ENCODE measurements at places on chromosomes 16 and 17.

- no peak for DNase-seq
These were observed 192.3 kb upstream of the MAF start for GRCh38 chr16:79792664-79793351.

- peak; percentile 67 for DNase-seq
These were observed 19.0 kb downstream of the HEATR9 start for GRCh38 chr17:35849469-35850348.

DNA sequence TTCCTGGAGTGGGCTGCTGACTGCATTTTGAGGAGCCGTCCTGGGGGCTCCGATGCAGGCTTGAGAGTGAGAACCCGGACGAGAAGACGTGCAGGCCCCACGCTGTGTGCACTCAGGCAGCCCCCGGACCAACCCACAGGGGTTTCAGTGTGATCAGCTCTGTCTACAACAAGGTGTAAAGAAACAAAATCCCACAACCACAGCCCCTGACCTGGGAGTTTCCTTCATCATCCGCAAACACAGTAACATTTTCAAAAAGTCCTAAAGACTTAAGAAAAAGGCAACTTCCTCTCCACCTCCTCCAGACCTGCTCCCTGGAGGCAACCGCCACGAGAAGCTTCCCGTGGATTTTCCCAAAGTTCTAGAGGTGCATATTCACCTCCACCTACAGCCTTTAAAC, 15.4 kb upstream of the MEAK7 start:
- DNase-seq, result no peak

- DNase-seq, result no peak
These were observed 3.0 kb downstream of the EVPLL start for GRCh38 chr17:18380471-18381157.

- no peak for DNase-seq
These were observed 715.1 kb downstream of the CDH11 start for GRCh38 chr16:64406770-64407181.

DNA sequence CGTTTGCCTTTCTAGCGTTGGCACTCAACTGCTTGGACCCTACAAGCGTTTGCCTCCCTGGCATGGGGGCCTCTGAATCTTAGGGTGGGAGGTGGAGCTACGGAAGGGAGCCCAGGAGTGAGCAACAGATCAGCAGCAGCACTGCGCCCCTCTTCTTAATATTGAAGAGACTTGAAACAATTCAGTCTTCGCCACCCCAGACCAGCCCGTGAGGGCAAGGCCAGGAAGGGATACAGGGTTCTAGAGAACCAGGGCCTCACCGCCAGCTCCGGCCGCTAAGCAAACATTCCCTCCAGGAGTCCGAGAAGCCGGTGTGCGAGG, 1.5 kb upstream of the GPRC5C start:
- DNase-seq, result no peak

- no peak for DNase-seq
These were observed 17.3 kb upstream of the DPEP1 start for GRCh38 chr16:89596061-89596689.

DNA sequence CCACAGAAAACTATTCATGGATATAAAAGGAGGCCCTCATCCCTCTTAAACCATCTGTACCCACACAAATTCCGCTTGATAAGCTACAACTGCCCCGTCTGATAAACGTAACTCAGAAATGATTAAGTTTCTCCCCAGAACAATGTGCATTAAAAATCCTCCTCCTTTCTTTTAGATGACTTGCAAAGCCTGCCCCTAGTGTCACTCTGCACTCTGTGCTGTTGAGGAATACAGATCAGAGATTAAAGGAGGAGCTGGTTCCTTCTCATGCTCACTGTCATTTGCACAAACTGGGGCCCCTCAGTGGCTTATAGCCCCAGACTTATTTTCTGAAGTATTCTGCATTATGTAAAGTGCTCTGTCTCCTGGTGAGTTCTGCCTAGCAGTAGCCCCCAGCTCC, 33.3 kb downstream of the CDRT15 start:
- no peak for DNase-seq

DNA sequence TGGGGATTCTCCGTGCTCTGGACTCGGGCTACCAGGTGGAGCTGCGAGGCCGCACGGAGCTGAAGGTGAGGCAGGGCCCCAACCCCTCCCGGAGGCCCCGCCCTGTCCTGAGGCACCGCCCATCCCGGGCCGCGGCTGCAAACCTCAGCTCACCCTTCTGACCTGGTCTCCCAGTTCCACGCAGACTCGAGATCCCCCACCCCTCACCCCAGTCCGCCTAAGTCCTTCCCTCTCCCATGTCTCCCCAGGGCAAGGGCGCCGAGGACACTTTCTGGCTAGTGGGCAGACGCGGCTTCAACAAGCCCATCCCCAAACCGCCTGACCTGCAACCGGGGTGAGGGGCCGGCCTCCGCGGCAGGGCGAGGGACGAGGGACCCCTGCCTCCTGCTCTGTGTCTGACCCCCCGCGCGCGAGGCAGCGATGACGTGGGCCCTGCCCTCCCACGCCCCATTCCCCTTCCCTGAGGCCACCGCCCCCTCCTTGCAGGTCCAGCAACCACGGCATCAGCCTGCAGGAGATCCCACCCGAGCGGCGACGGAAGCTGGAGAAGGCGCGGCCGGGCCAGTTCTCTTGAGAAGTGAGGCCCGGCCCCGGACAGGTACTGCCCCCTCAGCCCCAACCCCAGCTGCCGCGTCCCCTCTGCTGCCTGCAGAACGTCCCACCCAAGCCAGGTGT, 13.7 kb downstream of the GUCY2D start:
- DNase-seq, result peak; percentile 31

- peak; percentile 29 for DNase-seq
These were observed 66.8 kb downstream of the KPNA2 start for GRCh38 chr17:68102318-68102758.

DNA sequence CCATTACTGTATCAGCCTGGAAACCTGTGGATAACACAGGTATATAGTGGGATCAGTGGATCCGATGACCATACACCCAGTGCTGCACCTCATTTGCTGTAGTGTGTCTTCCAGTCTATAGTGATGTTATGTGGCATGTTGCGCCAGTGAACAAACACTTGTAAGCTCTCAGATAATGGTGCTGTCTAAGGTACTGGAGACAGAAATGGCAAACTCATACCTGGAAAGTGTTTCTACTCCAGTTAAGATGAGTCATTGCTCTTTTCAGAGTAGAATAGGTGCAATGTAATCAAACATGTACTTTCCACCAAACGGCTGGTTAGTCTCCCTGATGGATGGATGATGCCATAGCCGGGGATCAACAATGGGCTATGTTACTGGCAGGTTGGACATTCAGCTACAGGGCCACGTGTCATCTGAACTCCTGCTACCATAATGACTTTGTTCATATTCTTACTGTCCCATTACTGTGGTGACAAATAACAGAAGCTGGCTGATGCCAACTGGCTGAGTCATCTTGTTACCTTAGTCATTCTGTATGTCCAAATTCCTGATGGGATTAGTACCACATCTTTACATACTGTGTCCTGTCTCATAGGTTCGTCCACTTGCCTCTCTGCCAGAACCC, 6.3 kb downstream of the CCL11 start:
- DNase-seq, result peak; percentile 1

DNA sequence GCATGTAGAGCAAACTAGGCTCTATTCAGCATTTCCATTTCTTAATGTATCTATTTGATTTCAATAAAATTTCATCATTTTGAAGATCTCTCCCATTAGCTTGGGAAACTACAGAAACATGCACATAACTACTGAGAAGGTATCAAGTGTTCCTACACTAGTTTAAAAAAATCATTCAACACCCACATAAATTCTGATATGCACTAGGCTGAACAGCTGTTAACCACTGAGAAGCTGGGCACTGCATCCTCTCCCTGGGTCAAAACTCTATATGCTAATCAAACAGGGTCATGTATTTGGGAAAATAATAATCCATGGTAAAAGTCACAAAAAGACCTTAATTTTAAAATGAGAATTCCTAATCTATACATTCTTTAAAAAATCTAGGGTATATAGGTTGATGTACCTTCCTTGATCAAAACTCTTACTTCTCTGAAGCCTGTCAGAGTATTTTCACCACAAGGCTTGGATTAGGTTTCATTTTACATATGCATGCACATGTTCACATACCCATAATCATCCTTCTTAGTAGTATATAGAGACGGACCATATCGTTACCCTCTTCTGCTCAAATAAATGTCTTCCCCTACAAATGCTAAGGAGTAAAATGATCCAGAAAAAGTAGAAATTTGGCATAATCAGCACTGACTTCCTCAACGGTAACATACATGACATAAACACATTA, 57.2 kb downstream of the KANSL1 start:
- DNase-seq, result no peak

DNA sequence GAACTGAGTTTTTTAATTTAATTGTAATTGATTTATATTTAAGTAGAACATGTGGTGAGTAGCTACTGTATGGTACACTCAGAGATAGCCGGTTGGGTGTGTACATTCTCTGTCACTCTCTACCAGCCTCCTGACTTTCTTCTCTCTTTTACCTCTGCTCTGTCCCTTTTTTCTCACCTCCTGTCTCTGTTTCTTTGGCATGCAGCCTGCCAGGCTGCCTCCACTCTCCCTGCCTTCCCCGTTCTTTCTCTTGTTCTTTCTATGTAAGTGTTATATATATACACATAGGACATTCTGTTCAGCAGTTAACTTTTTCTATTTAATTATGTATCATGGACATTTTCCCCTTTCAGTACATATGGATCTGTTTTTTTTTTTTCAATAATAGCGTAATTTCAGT, 50.8 kb downstream of the MRTFB start:
- no peak for DNase-seq

DNA sequence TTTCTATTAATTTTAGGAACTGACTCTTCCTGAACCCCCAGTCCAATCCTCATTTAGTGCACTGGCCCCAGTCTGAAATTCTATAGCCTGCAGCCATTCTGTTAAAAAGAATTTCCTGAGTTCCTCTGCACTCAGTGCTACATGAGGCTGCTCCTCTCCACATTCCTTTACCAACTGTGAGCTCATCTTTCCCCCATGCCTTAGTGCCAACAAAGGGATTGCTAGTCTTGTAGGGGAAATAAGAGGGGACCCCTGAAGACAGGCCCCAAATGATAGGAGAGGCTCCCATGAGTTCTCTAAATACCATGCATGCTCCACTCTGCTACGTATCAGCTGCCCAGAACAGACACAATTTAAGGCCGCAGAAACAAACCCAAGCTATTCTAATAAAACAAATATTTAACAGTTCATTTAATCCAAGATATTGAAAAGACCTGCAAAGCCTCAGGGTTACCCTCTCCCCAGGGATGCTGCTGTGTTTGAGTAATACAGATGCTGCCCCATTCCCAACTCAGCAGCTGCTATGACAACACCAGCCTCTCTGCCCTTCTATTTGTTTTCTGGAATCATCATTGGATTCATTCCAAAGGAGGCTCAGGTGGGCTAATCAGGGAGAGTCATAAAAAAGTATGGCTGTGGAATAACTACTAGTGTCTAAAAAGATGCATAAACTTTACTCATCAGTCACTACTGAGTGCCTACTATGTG, 228.5 kb downstream of the TOX3 start:
- no peak for DNase-seq

DNA sequence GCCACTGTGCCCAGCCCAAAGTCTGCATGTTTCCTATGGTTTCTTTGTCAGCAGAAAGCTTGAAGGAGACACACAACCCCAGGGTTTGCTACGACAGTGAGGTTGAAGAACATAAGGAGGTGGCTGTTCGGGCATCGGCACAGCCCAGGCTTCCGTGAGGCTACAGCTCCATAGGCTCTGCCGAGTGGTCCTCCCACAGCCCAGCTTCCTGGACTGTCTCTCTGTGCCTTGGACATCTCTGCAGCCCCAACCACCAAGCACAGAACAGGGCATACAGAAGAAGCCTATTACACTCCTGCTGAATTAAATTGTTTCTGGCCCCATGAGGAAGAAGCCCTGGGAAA, 3.2 kb upstream of the HAP1 start:
- DNase-seq, result peak; percentile 8

- no peak for DNase-seq
These were observed 221.9 kb upstream of the GSE1 start for GRCh38 chr16:85391175-85391707.

DNA sequence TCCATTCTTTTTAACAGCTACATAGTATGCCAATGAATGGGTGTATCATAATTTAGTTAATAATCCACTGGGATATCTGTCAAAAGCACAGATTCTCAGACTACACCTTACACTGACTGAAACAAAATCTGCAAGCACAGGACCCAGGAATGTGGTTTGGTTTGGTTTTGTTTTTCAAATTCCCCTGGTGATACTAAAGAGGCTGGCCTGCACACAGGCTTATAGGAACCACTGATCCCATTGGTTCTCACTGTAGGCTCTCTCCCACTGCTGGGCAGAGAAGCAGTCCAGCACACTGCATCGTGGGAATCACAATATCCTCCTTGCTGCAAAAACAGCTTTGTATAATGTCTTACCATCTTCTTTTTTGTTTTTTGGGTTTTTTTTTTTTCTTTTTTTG, 67.1 kb downstream of the TEX14 start:
- no peak for DNase-seq

- no peak for DNase-seq
These were observed 7.2 kb upstream of the AGRP start for GRCh38 chr16:67490335-67491096.

DNA sequence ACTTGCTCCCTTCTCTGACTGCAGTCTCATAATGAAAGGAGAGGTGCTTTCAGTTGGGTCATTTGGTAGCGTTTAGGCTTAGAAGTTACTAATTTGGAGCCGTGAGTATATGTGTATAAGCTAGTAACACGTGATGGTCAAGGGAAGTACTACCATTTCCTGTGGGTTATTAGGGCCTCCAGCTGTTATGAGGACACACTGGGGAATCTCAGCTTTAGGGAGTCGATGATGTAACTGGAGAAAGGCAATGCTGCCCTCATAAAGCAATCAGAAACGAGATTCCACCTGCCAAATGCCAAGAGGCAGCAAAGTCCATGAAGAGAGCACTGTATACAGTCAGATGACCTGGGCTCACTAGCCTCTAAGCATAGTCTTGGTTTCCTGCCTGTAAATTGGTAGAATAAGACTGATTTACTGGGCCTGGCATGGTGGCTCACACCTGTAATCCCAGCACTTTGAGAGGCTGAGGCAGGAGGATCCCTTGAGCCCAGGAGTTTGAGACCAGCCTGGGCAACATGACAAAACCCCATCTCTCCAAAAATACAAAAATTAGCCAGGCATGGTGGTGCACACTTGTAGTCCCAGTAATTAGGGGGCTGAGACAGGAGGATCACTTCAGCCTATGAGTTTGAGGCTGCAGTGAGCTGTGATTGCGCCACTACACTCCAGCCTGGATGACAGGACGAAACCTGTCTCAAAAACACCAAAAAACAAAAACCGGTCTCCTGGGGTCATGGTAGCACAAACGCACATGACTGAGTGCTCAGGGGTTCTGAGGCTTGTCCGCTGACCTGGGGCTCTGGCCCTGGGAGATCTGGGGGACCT, 53.0 kb downstream of the SF3B3 start:
- DNase-seq, result no peak
